ENCODE measurements at places on chromosomes 13 and 19. TPM values are rescaled to one million over a fixed set of nuclear protein-coding genes. Genes with fewer than 3 reads are reported as not detected.

DNA sequence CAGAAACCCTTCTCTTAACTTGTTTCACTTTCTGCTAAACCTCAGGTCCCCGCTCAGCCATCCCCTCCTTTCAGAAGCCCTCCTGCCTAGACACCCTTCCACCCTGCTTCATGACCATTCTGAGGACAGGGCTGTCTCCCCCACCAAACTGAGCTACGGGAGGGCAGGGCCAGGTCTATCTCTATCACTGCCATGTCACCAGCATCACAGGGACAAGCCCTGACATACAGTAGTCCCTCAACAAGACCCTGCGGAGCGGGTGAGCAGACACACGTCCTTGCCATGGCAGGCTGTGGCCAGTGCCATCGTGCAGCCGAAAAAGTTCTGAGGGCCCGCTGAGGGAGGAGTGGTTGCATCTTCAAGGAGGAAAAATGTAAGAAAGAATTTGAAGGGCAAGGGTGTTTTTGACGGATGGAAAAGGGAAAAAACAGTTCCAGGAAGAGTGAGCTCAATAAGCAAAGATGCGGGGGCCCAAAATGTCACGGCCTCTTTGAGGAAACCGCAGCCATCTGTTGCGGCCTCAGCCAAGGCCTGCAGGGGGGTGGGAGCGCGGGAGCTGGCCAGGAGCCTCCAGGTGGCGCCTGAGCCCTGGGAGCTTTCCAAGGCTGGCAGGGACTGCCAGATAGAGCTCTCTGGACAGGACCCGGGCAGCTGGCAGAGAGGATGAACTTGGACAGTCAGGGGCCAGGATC is 8.1 kb downstream of the PTGIR start:
- no peak for DNase-seq

DNA sequence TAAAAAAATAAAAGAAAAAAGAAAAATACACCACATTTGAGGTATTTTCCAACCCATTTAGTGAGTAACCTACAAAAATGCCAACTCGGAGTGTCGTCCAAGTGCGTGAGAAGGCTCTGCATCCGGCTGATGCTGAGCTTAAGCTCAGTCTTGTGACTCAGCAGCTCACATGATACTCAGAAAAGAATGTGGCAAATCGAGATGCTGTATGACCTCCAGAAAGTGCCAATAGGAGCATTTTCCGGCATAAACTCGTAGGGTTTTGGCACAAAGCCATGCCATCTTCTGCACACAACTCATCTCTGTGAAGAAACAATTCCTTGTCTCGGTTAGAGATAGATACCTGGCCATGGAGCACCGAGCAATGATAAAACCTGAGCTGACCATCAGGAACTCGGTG is 58.5 kb downstream of the TRPM4 start:
- DNase-seq: no peak

DNA sequence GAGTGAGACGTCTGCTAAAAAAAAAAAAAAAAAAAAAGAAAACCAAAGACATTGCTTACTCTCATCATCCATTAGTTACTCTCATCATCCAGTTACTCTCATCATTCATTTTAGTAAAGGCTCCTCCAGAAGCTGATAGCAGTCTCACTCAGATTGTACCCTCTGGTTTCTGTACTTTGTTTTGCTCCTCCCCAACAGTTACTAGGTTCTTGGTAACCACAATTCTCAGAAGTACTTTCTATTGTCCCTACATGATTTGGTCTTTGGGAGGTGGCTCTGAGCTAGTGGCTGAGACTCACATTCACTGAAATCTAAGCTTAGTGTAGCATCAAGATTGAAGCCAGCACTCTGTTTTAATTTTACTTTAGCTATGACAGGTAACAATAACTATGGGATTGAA is 14.3 kb downstream of the ERICH4 start:
- no peak for DNase-seq

- DNase-seq: no peak
Observed at GRCh38 chr13:73365252-73365651, 306.4 kb downstream of the KLF5 start.

- no peak for DNase-seq
Observed at GRCh38 chr19:28307487-28307886, 905.5 kb downstream of the UQCRFS1 start.

- DNase-seq: peak; percentile 89
Observed at GRCh38 chr19:33804021-33804799, 7.5 kb downstream of the KCTD15 start.

- no peak for DNase-seq
Observed at GRCh38 chr13:46143184-46143701, 38.4 kb upstream of the CPB2 start.

DNA sequence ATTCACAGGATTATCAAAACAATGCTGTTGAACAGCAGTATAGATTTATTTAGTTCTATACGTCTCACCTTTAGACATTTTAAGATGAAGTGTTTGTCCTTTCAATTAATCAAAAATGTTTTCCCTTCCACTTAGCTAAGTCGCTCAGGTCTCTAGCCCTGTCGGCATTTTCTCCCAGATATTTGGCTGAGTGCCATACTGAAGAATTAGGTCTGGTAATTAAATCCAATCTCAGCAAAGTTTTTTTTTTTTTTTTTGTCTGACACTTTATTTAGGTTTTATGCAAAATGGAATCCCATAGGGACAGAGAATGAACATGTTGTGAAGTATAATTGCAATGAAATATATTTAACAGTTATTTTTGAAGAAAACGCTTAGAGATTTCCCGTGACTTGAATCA is 44.1 kb downstream of the RFC3 start:
- no peak for DNase-seq

- no peak for DNase-seq
Observed at GRCh38 chr13:103663996-103664395, 597.8 kb upstream of the SLC10A2 start.

GRCh38 chr13:26680123-26680450 is 80.5 kb downstream of the GPR12 start:
- DNase-seq: no peak

- no peak for DNase-seq
Observed at GRCh38 chr19:15529774-15530372, 21.5 kb downstream of the CYP4F22 start.

- DNase-seq: no peak
Observed at GRCh38 chr19:14774373-14774772, 4.0 kb downstream of the ADGRE2 start.

DNA sequence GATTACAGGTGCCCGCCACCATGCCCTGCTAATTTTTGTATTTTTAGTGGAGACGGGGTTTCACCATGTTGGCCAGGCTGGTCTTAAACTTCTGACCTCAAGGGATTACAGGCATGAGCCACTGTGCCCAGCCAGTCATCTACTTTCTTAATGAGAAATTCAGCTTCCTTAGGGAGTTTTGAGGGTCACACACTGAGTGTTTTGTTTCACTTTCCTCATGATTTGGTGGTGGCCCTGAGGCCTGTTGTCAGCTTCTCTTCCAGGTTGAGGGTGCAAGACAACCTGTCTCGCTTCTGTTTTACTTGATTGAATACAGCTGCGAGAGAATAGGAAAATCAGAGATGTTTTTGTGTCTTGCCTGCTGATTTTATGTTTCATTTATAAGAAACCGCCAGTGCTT is 9.9 kb downstream of the FRY start:
- DNase-seq: no peak

- DNase-seq: no peak
Observed at GRCh38 chr19:18985257-18985656, 44.2 kb upstream of the HOMER3 start.

GRCh38 chr19:1668486-1669270 is 16.3 kb upstream of the TCF3 start:
- no peak for DNase-seq

DNA sequence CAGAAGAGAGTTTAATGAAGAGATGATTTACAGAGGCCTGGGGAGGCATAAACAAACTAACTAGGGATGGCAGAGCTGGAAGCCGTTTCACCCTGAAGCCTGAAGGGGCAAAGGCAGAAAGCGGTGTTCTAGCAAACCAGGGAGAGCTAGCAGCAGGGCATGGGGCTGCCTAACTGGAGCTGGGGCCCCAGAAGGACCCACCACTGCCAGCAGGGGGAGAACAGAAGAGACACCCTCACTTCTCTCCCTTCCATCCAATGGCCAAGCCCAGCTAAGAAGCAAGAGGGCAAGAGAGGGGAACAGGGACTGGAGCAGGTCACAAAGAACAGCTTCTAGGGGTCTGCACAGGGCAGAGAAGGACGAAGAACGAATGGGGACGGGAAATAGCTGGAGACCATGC is 195.5 kb downstream of the KATNAL1 start:
- DNase-seq: no peak

The ATXN8OS gene
- not detected for total RNA-seq

The CBARP gene
- 0.21 TPM for total RNA-seq

The C1QTNF9B gene
- not detected for total RNA-seq

The ZNF534 gene
- not detected for total RNA-seq

The IGFL2 gene
- total RNA-seq: not detected

The MAST3 gene
- 38.6 TPM for total RNA-seq

The PVR gene
- 35.7 TPM for total RNA-seq

The TEX30 gene
- total RNA-seq: 4.0 TPM

The KASH5 gene
- total RNA-seq: not detected

The RFPL4A gene
- total RNA-seq: not detected

The TMEM221 gene
- not detected for total RNA-seq

The GNA15 gene
- 3.0 TPM for total RNA-seq

The SIGLEC12 gene
- total RNA-seq: 0.28 TPM

The TMEM255B gene
- total RNA-seq: 2.4 TPM

The FCAR gene
- not detected for total RNA-seq

Measured in left colon (tissue), 2 donors.